AG09319 (cell line): ENCODE measurements at places on chromosomes 4 and X.
A peak's percentile ranks its signal among the peaks of the same experiment; 100 is the strongest.

- DNase-seq = no peak
Measured at GRCh38 chrX:153527208-153527607, 9.8 kb downstream of the ATP2B3 start.

- no peak for DNase-seq
Measured at GRCh38 chrX:74902806-74903205, 22.4 kb downstream of the NEXMIF start.

GRCh38 chr4:155564880-155565279, 101.8 kb upstream of the GUCY1A1 start:
- DNase-seq = no peak

- no peak for DNase-seq
Measured at GRCh38 chrX:66017659-66018170, 22.2 kb downstream of the VSIG4 start.

- DNase-seq = no peak
Measured at GRCh38 chr4:17283832-17284231, 228.1 kb downstream of the QDPR start.

GRCh38 chr4:152138451-152138850, 377.6 kb upstream of the GATB start:
- DNase-seq = no peak

DNA sequence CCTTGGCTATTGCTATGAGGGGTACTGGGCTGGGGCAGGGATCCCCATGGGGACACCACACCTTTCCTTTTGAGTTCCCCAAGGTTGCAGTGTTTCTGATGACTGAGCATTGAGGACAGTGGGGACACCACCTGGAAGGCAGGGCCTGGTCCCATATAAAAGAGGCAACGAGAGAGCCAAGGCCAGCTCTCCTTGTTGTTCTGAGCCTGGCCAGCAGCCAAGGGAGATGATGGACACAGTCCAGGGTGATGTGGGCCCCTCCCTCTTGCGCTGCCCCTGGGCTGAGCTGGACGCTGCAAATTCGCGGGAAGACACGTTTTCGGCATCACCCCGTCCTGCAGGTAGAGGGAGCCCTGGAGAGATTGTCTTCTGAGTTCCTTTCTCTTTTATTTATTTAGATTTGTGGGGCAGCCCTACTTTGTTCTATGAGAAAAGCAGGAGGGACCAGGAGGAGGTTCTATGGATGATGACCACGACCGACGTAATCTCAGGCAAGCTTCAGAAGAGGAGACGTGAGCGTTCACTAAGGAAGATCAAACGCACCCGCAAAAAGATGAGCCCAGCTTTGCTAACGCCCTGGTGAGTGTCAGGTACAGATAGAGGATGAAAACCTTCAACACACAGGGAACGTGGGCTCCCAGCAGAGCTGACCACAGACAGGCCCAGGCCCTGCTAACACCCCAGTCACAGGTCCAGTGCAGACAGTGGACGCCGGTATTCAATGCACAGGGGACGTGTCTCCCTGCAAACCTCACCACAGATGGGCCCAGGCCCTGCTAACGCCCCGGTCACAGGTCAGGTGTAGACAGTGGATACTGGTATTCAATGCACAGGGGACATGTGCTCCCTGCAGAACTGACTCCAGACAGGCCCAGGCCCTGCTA, 97.4 kb downstream of the SHOX start:
- no peak for DNase-seq

GRCh38 chr4:124334119-124334518, 378.4 kb downstream of the ANKRD50 start:
- peak; percentile 58 for DNase-seq

DNA sequence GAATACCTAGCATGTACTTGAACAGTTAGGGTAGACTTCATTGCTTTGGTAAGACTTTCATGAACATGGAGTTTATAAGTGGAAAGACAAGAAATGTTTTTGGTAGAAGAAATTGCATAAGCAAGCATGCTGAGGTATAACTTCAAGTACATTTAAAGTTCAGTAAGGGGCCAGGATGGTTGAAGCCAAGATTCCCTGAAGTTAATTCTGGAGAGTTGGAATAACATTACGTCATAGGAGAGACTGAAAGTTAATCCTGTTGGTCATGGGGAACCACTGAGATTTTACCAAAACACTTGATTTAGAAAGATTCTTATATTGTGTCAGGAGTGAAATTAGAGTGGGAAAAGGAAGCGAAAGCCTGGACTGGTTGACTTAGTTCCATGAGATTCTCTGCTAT, 767.5 kb upstream of the MAGEB2 start:
- no peak for DNase-seq

- DNase-seq = no peak
Measured at GRCh38 chr4:154368060-154368459, 123.5 kb downstream of the DCHS2 start.

- DNase-seq = no peak
Measured at GRCh38 chr4:85431156-85431555, 43.8 kb upstream of the ARHGAP24 start.

DNA sequence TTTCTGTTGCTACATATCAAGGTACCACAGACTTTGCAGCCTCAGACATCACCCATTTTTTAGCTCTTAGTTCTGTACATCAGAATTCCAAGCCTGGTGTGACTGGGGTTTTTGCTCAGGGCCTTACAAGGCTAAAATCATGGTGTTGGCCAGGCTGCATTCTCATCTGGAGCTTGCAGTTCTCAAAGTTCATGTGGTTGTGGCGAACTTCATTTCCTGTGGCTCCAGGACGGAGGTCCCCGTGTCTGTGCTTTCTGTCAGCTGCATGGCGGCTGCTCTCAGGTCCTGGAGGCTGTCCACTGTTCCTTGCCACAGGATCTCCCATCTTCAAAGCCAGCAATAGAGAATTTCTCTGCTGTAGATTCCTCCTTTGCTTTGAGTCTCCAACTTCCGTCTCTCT, 157.4 kb downstream of the STIM2 start:
- DNase-seq = no peak

DNA sequence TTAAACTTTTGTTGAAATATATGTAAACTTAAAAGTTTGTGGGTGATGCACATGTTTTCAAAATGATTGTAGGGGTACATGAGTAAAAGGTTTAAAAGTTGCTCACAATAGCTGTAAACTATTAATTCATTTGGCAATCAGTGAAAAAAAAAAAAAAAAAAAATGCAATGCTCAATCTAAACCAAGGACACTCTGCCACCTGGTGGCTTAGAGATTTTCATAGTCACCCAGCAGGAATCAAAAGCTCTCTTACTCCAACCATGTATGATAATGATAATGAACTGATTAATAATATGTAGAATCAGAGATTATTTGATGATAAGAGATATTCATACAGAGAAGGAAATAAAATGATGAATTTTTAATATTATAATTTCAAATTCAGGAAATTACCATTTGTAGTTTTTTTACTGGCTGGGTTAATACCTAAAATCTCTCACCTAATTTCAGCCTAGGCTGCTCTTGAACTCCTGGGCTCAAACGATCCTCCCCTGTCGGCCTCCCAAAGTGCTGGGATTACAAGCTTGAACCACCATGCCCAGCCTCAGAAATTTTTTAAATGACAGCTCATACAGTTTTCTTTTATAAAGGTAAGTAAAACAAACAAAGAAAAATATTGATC, 46.9 kb upstream of the SLC25A4 start:
- DNase-seq = peak; percentile 7

GRCh38 chr4:7365462-7366179, 69.1 kb downstream of the PSAPL1 start:
- no peak for DNase-seq

DNA sequence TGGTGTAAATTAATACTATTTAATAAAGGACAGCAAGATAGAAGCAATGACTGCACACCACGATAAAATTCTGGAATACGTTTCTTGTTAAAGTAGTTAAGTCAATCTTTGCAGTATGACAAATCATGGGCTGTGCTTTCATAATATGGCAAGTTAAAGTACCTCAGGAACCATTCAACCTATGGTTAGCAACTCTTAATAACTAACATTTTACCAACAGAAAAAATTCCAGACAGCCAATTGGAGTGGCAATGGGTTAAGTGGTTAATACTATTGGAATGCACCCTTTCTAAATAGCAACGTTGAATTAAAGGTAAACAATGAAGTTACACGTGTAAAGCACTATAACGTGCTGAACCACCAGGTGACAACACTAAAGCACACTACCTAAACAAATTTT, 72.4 kb upstream of the ZCCHC13 start:
- DNase-seq = no peak

GRCh38 chr4:74618659-74619058, 173.7 kb downstream of the AREG start:
- no peak for DNase-seq
